NCI-H774 (cell line): ENCODE measurements at places on chromosomes 16 and 17.

DNA sequence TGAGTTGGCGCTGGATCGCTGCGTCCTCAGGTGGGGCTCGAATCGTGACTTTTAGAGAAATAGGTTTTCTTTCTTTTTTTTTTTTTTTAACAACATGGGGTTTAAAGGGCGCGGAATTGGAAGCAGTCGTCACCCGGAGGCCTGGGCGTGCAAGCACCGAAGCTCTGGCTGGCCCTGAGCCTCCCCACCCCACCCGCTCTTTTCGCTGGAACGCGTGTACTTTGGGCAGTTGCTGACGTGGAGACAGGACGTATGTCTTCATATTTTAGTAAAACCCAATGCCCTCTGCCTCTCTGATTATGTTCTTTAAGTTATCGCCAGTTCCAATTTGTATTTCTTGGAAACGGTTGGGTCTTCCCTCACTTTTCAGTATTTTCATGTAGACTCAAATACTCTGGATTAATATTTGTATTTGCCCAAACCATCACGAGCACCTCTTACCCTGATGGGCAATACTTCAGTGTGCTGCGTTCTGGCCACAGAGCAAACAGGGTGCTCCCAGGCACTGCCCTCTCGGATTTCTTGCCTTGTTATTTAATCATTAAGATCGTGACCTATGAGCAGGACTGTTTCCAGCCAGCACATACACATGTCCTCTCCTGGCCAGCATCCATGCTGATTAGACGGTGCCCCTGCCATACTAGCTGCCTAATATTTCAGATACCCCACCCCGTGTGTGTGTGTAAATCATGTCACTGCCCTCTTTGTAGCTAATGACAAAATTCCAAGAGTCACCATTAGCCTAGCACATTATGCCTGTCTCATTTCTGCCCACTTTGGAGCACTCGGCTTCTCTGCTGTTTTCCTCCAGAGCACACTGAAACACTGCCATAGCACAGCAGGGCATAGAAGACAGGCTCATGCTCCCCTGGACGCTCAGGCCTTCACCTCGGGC lies 805 bp upstream of the C16orf95 start:
- DNase-seq = no peak

DNA sequence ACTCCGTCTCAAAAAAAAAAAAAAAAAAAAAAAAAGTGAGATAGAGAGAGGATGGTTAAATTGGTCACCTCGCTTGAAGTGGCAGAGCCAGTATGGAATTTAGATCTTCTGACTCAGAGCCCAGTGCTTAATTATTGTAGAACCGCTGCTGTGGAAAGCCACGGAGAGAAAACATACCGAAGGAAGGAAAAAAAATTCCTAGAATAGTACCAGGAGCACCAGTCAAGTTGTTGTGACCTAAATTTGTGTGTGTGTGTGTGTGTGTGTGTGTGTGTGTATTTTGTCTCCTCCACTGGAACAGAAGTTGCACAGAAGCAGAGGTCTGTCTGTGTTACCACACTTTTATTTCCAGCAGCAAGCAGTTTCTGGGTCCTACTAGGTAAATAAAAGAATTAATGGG lies 10.6 kb upstream of the NUP85 start:
- no peak for DNase-seq

DNA sequence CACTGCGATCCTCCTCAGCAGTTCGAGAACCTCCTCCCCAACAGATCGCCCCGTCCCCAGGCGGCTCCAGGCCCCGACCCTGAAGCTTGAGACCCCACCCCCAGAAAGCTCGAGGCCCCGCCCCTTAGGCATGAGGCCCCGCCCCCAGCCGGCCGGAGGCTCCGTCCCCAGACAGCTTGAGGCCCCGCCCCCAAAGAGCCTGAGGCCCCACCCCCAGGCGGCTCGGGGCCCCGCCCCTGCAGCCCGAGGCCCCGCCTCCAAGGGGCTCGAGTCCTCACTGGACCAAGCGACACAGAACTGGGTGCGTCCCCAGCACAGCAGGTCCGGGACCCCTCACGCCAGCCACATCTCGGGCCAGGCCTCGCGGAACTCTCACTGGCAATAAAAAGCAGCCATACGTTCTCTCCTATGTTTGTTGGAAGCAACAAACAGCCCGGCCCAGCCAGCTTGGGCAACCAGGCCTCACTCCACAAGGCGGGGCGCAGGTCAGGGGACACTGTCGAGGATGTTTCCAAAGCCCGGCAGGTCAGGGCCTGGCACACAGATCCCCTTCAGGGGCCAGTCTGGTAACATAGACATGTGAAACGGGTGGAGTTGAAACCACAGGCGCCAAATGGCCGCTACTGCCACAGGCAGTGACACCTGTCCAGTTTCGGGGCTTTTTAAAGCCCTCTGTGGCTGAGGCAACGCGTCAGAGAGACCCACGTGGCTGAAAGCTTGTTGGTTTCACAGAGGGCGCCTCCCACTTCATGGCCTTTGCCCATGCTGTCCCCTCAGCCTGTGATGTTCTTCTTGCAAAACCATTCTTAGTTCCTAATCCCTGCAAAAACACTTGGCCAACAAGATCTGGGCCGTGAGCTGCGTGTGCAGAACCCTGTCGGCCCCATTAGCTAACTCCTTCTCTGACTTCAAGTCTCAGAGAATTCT lies 224.2 kb downstream of the PARN start:
- no peak for DNase-seq

DNA sequence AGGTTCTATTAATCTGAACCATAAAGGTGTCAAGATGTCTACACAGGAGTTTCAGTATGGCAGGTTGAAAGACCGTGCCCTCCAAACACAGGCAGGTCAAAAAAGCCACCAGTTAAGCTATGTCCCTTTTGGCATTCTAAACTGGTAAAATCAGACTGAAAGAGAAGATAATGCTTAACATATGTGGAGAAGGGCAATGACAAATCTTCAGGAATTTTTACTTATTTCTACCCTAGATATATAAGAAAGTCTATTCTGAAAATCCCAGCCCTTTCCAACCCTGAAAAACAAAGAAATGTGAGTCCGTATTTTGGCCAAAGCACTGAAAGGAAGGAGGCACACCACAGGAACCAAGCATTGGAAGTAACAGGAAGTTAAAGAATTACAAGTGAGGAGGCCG lies 16.5 kb downstream of the AP1G1 start:
- DNase-seq = no peak

DNA sequence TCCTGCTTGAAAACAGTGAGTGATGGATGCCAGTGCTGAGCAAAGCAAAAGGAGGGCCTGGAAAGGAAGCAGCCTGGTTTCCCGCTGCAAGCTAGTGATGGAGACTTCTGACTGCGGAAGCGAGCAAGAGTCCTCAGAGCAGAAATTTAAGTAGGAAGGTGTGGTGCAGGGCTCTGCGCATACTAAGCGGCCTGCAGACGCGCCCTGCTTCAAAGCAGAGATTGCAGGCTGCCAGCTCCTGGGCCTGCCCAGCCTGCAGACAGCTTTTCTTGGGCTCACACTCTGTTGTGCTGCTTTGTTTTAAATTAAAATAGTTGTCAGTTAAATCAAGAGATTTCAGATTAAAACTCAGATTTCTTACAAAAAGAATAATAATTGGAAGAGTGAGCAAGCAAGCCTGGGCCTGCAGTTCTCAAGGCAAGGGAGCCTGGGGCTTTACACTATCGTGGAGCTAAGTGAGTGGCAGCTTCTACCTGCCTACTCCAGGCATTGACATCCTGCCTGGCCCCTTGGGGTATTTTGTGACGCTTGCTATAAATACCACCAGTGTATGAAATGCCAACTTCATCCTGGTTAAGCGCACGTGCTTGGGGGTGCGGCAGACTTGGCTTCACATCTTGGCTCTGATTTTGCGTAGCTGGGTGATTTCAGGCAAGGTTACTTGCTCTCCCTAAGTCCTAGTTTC lies 237.3 kb downstream of the XYLT1 start:
- no peak for DNase-seq

DNA sequence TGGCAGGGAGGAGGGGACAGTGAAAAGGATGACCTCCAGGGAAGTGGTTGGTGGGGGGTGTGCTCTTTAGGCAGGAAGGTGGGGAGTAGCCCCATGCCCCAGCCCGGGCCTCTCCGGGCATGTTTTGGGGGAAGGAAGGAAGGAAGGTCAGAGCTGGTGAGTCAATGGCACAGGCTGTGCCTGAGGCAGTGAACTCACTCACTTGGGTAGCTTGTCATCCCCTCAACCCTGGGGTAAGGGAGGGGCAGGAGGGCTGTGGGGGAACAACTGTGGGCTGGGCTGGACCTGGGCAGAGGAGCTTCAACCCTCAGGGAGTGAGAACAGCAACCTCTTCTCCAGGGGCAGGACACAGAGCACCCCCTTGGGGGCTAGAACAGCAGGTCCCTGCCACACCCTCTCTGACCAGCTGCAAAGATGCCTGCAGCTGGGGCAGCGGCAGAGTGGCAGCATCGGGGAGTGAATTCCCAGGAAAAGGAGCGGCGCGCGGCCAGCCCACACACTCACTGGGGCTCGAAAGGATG lies 6.3 kb downstream of the CSF3 start:
- no peak for DNase-seq

GRCh38 chr16:965036-965395 lies 5.8 kb downstream of the LMF1 start:
- DNase-seq = no peak

DNA sequence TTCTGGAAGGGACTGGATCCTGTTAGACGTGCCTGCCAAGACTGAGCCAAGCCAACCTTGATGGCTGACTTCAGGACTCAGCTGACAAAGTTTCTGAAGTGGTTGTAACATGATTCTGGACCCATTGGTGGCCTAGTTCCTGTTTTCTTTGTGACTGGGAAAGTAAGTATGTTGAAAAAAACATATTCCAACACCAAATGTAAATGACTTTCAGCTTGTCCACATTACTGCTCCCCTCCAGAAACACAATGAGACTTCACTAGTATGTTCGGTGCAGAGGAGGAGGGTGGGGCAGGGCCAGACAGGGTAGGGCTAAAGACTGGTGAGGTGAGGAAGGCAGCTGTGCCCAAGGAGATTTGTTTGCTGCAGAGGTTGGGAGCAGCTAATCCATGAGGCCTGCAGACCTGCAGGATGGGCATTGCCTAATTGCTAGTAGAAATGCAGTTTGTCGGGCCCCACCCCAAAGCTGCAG lies 26.4 kb downstream of the NMT1 start:
- DNase-seq = no peak
